ENCODE measurements at places on chromosomes 4 and X.

DNA sequence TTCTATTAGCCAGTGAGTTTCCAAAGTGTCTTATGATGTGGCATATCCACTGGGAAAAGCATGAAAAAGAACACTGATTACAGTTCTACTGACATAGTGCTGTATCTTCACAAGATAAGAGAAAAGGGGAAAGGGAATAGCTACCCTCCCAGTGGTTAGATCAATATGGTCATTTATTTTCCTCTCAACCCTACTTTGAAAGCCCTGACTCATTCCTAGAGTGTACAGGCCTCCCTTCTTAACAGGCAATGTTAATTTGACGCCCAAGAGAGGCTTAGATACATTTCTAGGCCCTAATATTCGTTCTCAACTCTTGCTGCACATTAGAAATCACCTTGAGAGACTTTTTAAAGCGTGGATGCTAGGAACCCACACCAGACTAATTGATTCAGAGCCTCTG lies 20.4 kb upstream of the BRS3 start:
- DNase-seq = no peak

DNA sequence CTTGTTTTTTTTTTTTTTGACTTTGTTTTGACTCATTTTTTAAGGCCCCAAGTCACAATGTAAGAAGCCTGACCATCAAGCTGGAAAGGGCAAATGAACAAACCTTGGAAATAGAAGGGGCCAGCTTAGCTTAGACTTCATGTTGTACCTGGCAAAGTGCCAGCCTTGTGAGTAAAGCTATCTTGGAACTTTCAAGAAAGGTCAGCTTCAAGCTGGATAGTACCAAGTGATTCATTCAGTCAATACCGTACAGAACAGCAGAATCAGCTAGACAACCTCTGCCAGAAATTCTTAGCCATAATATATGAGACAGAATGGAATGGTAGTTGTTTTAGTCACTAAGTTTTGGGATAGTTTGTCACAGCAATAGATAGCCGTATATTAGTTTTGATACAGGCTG lies 1492.2 kb upstream of the TENM3 start:
- DNase-seq = no peak

- no peak for DNase-seq
Measured at GRCh38 chr4:152079543-152080293, 318.9 kb upstream of the GATB start.

- DNase-seq = no peak
Measured at GRCh38 chr4:156598138-156598681, 373.4 kb downstream of the PDGFC start.

DNA sequence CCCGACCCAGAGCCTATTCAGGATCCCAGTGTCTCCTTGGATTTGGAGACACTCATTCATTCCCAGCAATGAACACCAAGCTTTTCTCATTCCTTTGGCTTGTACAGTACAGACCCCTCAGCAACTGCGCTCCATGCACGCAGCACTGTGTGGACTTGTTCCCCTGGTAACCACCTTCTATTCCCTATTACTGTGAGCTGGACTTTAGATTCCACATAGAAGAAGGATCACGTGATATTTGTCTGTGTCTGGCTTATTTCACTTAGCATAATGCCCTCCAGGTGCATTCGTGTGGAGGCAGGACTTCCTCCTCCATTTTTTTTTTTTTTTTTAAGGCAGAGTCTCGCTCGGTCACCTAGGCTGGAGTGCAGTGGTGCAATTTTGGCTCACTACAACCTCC lies 106.4 kb downstream of the PHKA2 start:
- DNase-seq = no peak

- DNase-seq = no peak
Measured at GRCh38 chr4:121070274-121070673, 2.1 kb downstream of the NDNF start.

GRCh38 chrX:105646592-105647372 lies 175.6 kb upstream of the NRK start:
- DNase-seq = no peak
